ENCODE measurements at places on chromosomes 3 and 15. TPM values are rescaled to one million over a fixed set of nuclear protein-coding genes. Genes with fewer than 3 reads are reported as not detected.

DNA sequence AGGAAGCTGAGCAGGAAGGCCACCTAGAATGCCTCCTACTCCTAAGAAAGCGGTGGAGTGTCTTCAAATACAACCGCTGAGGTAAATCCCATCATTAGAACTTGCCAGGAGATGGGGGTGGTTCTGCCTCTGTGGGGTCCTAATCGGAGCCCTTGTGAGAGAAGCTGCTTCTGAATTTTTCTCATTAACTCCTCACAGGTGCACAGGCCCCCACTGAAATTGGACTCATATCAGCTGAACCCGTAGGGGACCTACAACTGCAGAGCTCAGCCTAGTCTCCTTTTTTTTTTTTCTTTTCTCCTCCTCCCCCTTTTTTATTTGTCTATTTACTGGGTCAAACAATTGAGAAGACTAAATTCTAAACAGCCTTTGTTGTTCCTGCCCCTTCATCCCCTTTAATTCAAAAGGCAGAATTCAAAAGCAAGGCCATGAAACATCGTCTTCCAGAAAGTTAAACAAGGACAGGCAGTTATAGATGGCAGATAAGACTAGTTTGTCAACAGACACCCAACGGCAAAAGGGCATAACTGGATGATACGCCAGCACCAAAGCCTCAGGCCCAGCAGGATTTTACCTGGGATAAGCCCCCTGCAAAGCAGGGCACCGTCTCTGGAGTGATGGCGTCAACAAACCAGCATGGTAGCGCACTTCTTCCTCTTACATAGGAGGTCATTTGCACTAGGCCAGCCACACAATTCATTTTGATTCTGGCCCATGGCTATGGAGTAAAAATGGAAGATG is 213.7 kb upstream of the HES1 start:
- peaks cover 7% of the 10 kb centered on the region for H3K4me1 ChIP-seq
- H3K36me3 ChIP-seq, result no peaks in the 10 kb centered on the region
- DNase-seq, result peak; percentile 55
- H3K27me3 ChIP-seq, result no peaks in the 10 kb centered on the region
- no peak overlapping the region for H3K4me3 ChIP-seq
- peak overlapping the region; percentile 77 for H3K27ac ChIP-seq

Gene NEDD4
- total RNA-seq, result 9.5 TPM

DNA sequence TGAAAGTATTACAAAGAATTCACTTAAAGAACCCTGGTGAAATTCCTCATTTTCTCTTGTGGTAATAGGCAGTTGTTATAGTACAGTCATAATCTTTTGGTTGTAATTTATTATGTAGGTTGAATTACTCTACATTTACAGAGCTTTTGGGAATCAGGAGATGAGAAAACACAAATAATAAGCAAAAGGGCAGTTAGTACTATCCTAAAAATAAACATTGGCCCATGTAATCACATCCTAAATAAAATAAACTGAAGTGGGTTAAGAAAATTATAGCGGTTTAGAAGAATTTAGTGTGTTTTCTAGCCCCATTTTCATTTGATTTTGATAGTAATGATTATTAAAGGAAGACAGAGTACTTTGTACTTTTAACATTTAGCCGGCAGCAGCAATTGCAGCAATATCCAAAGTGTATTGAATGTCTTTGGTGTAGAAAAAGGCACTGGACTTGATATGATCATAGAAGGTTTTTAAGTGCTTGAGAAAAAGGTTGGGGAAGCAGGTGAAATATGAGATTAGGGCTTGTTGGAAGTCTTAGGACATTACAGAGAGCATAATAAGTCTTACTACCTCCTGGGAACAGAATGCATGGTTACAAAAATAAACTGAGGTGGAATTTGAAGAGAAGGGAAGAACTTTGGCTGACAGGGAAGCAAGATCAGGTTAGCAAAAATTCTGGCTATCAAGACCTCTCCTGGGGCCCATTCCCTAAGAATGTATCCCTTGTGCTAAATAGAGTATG is 79.9 kb downstream of the MBNL1 start:
- no peak overlapping the region for H3K4me3 ChIP-seq
- no peaks in the 10 kb centered on the region for H3K4me1 ChIP-seq
- no peaks in the 10 kb centered on the region for H3K36me3 ChIP-seq
- no peaks in the 10 kb centered on the region for H3K27me3 ChIP-seq
- no peak for DNase-seq
- H3K27ac ChIP-seq, result no peak overlapping the region

GRCh38 chr15:25846377-25846776 is 16.8 kb downstream of the ATP10A start:
- no peak for DNase-seq
- no peak overlapping the region for H3K4me3 ChIP-seq
- peaks cover 14% of the 10 kb centered on the region for H3K4me1 ChIP-seq
- H3K27me3 ChIP-seq, result no peaks in the 10 kb centered on the region

Gene ZPLD1
- 0.28 TPM for total RNA-seq

GRCh38 chr3:126557761-126558160 is 971 bp downstream of the C3orf22 start:
- H3K4me3 ChIP-seq, result no peak overlapping the region
- no peaks in the 10 kb centered on the region for H3K4me1 ChIP-seq
- no peaks in the 10 kb centered on the region for H3K27me3 ChIP-seq
- H3K36me3 ChIP-seq, result no peaks in the 10 kb centered on the region
- H3K27ac ChIP-seq, result no peak overlapping the region

- DNase-seq, result no peak
- no peak overlapping the region for H3K27ac ChIP-seq
- H3K4me3 ChIP-seq, result no peak overlapping the region
- H3K27me3 ChIP-seq, result no peaks in the 10 kb centered on the region
- H3K36me3 ChIP-seq, result no peaks in the 10 kb centered on the region
Observed at GRCh38 chr15:60701261-60702019, 222.5 kb upstream of the ICE2 start.

DNA sequence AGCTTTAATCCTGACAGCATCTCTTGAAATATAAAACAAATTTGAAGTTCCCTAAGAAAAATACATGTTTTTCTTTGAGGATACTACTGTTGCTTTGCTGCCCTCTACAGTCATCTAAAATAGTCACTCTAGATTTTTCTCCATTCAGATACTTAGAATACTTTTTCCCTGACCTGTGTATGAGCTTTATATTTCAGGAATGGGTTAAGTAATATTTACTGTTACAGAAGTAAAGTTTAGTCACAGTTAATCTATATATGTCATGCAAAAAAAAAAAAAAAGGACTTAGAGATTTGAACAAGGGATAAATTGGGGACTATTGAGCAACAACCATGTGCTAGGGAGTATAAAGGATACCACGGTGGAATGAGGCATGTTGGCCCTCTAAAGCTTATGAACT is 8.8 kb downstream of the NECTIN3 start:
- H3K27me3 ChIP-seq, result no peaks in the 10 kb centered on the region
- DNase-seq, result no peak
- no peak overlapping the region for H3K4me3 ChIP-seq
- no peaks in the 10 kb centered on the region for H3K4me1 ChIP-seq

GRCh38 chr3:9021271-9022009 is 58.2 kb upstream of the RAD18 start:
- no peak overlapping the region for H3K27ac ChIP-seq
- DNase-seq, result no peak
- H3K27me3 ChIP-seq, result no peaks in the 10 kb centered on the region
- H3K4me1 ChIP-seq, result no peaks in the 10 kb centered on the region
- no peaks in the 10 kb centered on the region for H3K36me3 ChIP-seq

GRCh38 chr15:70767667-70768066 is 4.3 kb upstream of the UACA start:
- H3K27ac ChIP-seq, result no peak overlapping the region
- no peaks in the 10 kb centered on the region for H3K36me3 ChIP-seq
- H3K4me1 ChIP-seq, result no peaks in the 10 kb centered on the region
- no peak for DNase-seq
- no peaks in the 10 kb centered on the region for H3K27me3 ChIP-seq
- H3K4me3 ChIP-seq, result no peak overlapping the region

- no peaks in the 10 kb centered on the region for H3K36me3 ChIP-seq
- no peak overlapping the region for H3K4me3 ChIP-seq
- H3K4me1 ChIP-seq, result no peaks in the 10 kb centered on the region
- H3K27ac ChIP-seq, result peak overlapping the region; percentile 53
- H3K27me3 ChIP-seq, result no peaks in the 10 kb centered on the region
- peak; percentile 5 for DNase-seq
Observed at GRCh38 chr3:117873249-117873600, 1161.4 kb downstream of the IGSF11 start.

DNA sequence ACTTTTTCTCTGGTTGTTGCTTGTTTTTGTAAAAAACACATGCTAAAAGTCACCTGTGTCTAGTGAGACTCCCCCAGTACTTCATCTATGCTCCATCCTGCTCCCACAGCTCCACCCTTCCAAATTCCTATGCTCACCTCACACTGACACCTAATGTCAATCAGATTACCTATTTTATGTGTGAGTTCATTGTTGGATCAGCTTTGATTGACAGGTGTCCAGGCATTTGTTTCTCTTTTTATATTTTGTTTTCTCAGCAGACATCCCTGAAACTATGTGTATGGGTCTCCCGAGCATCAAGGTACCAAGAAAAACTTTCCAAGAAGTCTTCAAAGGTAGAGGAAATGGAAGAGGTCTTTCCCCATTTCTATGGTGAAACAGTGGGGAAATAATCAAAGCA is 13.4 kb downstream of the RFTN1 start:
- no peaks in the 10 kb centered on the region for H3K36me3 ChIP-seq
- H3K27me3 ChIP-seq, result no peaks in the 10 kb centered on the region
- no peak overlapping the region for H3K27ac ChIP-seq
- no peak for DNase-seq
- no peaks in the 10 kb centered on the region for H3K4me1 ChIP-seq

Gene B3GALNT1
- total RNA-seq, result 14.0 TPM

- no peak overlapping the region for H3K4me3 ChIP-seq
- no peaks in the 10 kb centered on the region for H3K4me1 ChIP-seq
- no peaks in the 10 kb centered on the region for H3K36me3 ChIP-seq
- no peaks in the 10 kb centered on the region for H3K27me3 ChIP-seq
Observed at GRCh38 chr3:66797889-66798560, 200.1 kb upstream of the KBTBD8 start.

DNA sequence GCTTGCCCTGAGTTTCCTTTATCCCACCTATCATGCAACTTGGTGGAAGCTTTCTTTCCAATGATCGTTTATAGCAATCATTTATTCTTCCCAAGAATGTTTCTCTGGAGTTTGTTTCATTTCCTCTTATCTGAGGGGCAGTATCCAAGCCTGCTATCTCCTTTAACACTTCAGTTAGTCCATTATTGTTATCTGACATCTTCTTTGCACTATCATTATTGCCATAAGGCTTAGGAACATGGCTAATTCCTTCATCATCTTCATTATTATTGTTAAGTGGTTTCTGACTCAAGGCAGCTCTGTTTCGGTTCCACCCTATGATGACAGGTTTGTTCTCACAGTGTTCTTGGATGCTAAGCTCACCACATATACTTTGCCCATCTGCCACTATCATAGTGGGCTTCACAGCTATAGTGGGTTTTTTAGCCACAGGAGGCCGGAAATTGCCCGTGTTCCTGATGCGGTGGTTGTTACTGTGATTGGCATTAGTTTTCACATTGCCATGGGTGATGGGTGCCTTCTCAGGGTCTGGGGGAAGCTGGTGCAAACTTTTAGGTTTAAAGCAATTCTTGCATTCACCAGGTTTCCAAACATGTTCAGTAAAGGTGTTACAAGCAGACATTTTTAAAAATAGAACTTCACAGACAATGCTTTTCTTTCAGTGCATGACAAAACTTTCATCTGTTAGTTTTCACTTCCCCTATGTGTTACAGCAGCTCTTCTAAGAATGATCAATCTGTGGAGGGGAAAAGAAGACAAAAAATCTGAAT is 110.6 kb upstream of the TSPAN3 start:
- H3K4me1 ChIP-seq, result no peaks in the 10 kb centered on the region
- no peaks in the 10 kb centered on the region for H3K27me3 ChIP-seq
- H3K27ac ChIP-seq, result no peak overlapping the region
- H3K4me3 ChIP-seq, result no peak overlapping the region
- no peak for DNase-seq

Gene C15orf61
- 13.6 TPM for total RNA-seq

Gene EPHB3
- 25.2 TPM for total RNA-seq

DNA sequence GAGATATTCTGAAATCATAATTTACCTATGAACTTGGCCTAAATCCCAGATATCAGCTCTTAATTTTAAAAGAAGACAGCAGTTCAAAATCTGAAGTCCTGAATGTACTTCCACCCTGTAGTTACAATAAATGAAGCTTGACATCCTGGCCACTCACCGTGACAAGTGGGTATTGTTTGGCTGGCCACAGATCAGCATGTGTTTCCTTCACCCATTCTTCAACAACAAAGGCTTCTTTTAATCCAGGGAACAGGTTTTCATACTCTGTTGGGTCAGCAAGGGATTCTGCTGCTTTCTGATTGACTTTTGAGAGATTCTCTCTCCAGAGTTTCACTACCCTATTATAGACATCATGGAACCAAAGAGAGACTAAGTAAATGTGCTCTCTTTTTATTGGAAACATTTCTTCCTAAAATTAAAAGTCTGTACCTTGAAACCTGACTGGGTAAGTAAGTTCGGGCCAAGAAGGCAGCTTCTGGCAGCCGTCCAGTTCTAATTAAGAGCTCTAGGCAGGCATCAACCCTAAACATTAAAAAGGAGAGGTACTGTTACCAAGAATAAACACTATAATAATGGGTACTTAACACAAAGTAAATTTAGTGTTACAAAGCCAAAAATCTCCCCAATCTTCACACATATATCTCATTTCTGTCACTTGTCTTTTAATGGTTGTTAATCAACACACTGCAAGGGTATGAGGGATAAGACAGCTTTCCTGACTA is 15.2 kb downstream of the MRPS22 start:
- H3K4me3 ChIP-seq, result no peak overlapping the region
- no peaks in the 10 kb centered on the region for H3K27me3 ChIP-seq
- DNase-seq, result no peak
- H3K27ac ChIP-seq, result no peak overlapping the region
- H3K36me3 ChIP-seq, result peaks cover 22% of the 10 kb centered on the region
- H3K4me1 ChIP-seq, result no peaks in the 10 kb centered on the region

DNA sequence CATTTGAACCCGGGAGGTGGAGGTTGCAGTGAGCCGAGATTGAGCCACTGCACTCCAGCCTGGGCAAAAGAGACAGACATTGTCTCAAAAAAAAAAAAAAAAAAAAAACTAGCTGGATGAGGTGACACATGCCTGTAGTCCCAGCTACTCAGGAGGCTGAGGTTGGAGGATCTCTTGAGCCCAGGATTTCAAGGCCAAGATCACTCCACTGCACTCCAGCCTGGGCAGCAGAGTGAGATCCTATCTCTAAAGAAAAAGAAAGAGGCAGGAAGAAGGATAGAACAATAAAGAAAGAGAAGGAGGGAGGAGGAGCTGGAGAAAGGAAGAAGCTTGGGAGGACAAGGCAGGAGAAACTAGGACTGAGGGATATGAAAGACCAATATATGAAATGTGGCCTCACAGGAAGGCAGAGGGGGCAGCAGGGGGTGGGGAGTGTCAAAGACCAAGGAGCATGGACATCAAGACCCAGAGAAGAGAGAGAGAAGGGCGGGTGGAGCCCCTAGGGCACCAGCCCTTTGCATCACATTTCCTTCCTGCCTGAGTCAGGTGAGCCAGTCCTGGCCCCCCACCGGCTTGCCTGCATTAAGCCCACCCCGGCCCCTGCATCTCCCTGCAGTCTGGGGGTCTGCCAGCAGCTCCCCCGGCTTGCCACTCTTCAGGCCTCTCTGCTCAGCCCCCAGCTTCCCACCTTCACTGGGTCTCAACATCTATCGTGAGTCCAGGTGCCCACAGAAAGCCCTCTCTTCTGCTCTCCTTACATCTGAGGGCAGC is 11.5 kb downstream of the IGDCC3 start:
- H3K4me1 ChIP-seq, result no peaks in the 10 kb centered on the region
- no peak overlapping the region for H3K4me3 ChIP-seq
- DNase-seq, result no peak
- no peaks in the 10 kb centered on the region for H3K36me3 ChIP-seq
- H3K27me3 ChIP-seq, result no peaks in the 10 kb centered on the region

Measured in prostate gland (tissue), 2 donors.